ENCODE measurements at places on chromosomes 4 and X.

DNA sequence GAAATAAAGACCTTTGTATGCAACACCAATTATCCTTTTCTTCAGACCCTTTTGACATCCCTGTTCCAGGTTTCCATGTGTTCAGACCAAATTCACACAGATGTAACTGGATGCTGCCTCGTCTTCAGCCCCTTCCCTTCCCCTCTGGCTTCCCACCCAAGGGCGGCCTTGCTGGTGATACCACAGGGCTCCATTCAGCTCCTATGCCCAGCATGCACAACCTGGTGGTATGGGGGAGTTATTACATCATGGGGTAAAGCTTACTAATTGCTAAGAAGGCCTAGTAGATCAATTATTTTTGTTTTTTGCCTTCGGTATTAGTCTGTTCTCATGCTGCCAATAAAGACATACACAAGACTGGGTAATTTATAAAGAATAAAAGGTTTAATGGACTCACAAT, 317.0 kb upstream of the CXXC4 start:
- DNase-seq, result no peak

DNA sequence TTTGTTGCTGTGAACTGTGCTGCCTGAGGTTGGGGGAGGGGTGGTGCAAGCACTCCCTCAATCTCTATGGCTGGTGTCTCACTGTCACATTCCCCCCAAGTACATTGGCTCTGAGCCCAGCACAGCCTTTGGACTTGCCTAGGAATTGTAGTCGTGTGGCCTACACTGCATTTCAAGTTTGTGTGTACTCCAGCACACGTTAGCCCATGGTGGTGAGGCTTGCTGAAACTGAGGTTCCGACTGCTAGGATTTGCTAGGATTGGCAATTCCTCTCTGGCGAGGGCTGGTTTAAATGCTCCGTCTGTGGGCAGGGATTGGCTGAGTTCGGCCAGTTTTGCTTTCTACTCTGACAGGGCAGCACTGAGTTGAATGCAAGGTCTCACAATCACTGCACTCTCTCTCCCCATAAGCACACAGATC, 121.7 kb upstream of the CXXC4 start:
- DNase-seq, result no peak

- DNase-seq, result no peak
These were observed 229.9 kb upstream of the AFF2 start for GRCh38 chrX:148270499-148270898.

GRCh38 chrX:17355976-17356375, 19.0 kb upstream of the NHS start:
- no peak for DNase-seq

DNA sequence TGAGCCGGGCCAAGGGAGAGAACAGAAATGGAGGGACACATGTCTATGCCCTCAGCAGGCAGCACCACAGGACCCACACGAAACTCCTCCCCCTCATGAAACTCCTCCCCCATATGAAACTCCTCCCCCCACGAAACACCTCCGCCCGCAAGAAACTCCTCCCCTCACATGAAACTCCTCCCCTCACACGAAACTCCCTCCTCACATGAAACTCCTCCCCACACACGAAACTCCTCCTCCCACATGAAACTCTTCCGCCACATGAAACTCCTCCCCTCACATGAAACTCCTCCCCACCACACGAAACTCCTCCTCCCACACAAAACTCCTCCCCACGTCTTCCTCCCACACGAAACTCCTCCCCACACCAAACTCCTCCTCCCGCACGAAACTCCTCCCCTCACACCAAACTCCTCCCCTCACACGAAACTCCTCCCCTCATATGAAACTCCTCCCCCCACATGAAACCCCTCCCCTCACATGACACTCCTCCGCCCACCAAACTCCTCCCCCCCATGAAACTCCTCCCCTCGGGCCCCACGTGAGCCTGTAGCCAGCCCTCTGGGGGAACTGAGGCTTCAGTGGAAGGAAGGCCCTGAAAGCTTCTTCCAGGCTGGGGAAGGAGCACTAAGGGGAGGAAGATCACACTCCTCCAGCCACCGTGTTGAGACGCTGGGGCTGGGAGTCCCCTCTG, 15.2 kb downstream of the ADRA2C start:
- DNase-seq, result no peak

DNA sequence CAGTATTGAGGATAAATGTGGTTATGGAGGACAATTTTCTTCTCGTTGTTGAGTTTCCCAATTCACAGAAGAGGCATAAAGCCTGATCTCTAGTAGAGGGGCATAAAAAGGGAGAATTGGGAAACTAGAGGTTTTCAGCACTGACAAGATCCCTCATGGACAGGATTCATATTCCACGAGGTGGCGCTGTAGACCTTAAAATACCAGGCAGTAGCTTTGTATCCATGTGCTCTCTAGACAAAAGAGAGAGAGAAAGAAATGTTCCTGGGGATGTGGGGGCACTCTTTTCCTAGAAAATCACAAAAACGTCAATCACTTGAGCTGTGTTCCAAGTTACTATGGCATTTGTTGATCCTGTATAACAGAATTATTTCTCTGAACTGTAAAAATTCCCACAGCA, 128.3 kb downstream of the MAGEE1 start:
- no peak for DNase-seq

DNA sequence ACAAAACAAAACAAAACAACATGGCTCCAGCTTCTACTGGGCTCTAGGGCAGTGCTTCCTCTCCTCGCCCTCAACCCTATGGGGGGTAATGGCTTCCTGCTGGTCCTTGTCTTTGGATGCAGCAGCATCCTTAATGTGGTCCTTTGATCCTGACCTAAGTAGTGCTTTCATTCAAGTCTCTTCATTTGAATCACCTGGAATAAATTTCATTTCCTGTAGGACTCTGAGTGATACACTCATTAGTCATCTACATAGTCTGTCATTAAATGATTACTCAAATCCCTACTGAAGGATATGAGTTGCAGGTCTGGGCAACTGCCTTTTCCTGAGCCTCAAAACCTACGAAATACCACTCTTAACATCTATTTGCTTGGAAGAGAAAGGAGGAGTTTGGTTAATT, 54.5 kb downstream of the RHOH start:
- no peak for DNase-seq

DNA sequence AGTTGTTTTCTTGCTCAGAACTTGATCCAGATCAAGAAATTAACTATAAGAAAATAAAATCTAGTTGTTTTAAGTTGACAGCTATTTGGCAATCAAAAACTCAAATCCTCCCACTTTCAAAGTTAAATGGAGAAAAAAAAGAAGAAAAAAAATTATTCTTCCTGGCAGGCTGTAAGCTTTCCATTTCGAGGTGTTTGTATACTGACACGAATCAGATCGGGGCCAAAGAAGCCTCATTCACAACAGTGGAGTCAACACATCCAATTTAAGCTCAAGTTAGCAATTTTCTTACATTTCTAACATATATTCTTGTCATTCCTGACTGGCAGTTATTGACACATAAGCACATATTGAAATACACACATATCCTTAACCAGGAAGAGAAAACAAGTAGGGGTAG, 119.4 kb downstream of the UNC5C start:
- DNase-seq, result no peak

DNA sequence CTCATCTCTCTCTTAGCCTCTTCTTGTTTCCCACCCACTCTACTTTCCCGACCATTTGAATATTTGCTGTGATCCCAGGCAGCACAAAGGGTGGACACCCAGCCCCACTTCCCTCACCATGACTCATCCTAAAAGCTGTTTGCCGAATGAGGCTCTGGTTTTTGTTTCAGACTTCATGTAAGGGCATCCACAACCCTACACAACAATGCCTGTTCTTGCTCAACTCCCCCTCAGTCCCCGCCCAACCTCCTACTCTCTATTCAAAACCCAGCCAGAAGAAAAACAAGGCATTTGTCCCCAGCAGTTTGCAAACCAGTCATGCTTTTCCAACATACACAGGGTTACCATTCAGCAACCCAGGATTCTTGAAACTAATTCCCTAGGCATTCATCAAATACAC, 516.5 kb upstream of the CNKSR2 start:
- DNase-seq, result no peak

- no peak for DNase-seq
These were observed 11.5 kb upstream of the TXLNG start for GRCh38 chrX:16774746-16775145.

GRCh38 chr4:7103607-7104365, 35.9 kb upstream of the GRPEL1 start:
- DNase-seq, result no peak

GRCh38 chr4:10107111-10108091, 9.2 kb downstream of the WDR1 start:
- no peak for DNase-seq

DNA sequence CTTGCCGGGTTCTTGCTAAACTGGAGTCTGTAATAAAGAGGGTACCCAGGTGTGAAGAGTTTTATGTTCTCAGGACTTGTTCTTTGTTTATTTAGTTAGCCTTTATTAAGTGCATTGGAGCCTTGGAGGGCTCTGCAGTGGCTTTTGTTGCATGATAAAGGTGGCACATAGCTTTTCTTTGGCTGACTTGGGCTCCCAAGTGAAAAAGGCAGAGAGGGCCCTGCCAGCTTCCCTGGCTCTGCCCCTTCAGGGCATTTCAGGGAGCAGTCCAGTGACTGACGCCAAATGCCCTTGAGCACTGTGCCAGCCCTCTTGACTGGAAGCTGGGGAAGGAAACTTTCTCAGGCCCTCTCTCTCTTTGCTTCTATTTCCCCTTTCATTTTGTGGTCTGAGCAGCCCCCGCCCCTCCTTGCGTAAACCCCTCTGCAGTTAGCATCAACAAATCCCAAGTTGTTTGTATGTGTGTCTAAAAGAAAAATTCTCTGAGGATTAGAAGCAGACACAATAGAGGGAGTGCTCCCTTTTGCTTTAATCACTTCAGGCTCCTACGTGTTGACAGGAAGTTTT, 152.2 kb downstream of the NHS start:
- DNase-seq, result no peak

DNA sequence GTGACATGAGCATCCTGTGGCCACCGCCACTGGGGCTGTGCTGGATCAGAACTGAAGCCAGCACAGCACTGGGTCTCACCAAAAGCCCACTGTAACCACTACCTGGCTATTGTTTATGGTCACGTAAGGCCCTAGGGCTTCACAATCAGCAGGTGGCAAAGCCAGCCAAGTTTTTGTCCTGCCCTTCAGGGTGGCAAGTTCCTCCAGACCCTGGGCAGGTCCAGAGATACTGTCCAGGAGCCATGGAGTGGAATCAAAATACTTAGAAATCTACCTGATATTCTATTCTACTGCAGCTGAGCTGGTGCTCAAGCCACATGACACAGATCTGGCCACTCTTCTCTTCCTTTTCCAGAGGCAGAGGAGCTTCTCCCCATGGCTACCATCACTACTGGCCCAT, 121.2 kb upstream of the CXXC4 start:
- no peak for DNase-seq

- no peak for DNase-seq
These were observed 48.0 kb upstream of the TMEM164 start for GRCh38 chrX:109954955-109955354.

DNA sequence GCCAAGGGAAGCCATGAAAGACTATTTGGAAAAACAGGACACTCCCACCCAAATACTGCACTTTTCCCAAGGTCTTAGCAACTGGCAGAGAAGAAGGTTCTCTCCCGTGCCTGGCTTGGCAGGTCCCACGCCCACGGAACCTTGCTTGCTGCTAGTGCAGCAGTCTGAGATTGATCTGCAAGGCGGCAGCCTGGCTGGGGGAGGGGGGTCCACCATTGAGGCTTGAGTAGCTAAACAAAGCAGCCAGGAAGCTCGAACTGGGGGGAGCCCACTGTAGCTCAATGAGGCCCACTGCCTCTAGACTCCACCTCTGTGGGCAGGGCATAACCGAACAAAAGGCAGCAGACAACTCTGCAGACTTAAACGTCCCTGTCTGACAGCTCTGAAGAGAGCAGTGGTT, 91.3 kb upstream of the TRPC5OS start:
- no peak for DNase-seq

GRCh38 chr4:164384416-164384815, 369.5 kb upstream of the SMIM31 start:
- no peak for DNase-seq

DNA sequence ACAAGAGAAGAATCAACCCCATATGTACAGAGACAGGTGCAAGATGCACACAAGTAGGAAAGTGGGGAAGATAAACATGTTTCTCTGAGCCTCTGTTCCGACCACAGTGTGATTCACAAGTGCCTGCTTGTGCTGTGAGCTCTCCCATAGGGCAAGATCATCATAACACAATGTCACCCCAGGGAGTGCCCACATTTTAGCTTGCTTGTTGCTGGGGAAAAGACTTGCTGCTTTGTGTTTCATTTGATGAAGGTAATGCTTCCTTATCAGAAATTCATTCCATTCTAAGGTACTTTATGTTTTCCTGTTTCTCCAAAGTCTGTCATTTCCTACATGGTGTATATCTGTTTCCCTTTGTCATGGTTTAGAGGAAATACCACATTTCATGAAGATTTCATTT, 304.5 kb upstream of the DIPK2B start:
- DNase-seq, result no peak

- no peak for DNase-seq
These were observed 2.4 kb downstream of the GPR50 start for GRCh38 chrX:151178746-151179145.

- no peak for DNase-seq
These were observed 56.6 kb upstream of the BCOR start for GRCh38 chrX:40154250-40154852.

DNA sequence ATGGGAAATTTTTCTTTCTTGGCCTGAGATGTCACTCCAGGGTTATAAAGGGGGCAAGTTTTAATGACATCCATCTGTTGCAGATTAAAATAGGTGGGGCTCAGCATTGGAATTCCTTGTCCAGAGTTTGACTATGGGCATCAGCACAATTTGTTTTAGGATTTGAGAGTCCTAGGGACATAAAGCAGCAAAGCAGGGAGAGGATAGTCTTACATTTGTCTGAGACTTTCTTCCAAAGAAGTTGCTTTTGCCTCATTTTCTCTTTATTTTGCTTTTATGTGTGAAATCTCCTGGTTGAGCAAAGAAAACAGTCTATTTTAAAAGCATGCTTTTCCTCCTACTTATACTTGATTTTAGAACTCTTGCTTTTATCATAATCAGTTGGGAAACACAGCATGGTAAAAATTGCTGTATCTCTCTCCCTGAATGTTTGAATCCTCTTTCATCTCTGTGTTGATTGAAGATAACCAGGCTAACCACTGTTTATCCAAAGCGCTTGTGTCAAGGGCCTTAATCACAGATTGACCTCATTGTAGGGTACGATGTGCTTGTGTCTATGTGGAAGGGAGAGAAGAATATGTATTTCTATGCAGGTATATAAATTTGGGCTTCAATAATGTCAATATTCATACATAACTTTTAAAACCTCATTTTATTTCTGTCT, 121.5 kb downstream of the ANK2 start:
- no peak for DNase-seq

- DNase-seq, result no peak
These were observed 790.0 kb downstream of the PCDH18 start for GRCh38 chr4:136742333-136742732.

Measured in CD4-positive, alpha-beta T cell treated with Interleukin-6 for 4 hours (primary cell).